ENCODE measurements at places on chromosomes 13 and 19.

GRCh38 chr13:20344836-20345490 is 112.8 kb upstream of the GJB6 start:
- peak; percentile 38 for DNase-seq

GRCh38 chr19:42066075-42066754 is 3.8 kb downstream of the GRIK5 start:
- no peak for DNase-seq

GRCh38 chr13:28329395-28330158 is 165.4 kb downstream of the FLT1 start:
- no peak for DNase-seq

- no peak for DNase-seq
These were observed 1.2 kb upstream of the PLEKHF1 start for GRCh38 chr19:29663861-29664752.

DNA sequence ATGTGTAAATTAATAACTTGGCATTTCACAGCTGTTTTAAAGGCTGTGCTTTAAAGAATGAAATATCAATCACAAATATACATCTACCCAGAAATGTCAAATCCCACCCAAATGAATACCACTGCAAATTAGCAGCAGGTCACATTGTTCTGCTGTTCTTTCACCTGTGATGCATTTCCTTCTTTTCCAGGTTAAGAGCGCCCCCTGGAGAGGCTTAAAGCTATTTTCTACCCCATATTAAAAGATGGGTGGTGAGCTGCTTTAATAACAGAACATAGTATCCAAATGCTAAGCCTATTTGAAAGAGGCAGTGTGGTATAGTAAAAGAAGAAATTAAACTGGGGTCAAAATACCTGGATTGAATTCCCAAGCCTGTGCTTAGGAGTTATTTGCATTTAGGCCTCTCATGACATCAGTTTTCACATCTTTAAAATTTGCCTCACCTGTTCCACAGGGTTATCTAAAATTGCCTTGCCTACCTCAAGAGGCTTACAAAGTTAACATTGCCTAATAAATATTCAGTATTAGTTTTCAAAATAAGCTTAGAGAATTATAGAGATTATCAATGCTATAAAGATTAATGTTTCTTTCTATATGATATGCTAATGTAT is 396.9 kb upstream of the SLITRK5 start:
- DNase-seq: no peak

DNA sequence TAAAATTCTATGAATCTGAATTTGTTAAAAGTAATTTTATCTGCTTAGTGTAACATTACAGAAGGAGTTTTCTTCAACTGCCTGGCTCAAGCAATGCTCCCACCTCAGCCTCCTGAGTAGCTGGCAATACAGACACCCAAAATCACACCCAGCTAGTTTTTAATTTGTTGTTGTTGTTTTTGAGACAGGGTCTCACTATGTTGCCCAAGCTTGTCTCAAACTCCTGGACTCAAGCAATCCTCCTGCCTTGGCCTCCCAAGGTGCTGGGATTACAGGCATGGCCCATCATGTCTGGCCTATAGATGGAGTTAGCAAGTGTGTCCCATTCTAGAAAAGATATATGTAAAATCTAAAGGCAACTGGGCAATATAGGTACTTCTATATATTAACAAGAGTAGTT is 1580.4 kb upstream of the PRR20A start:
- no peak for DNase-seq

GRCh38 chr19:58563034-58563573 is 4.7 kb upstream of the UBE2M start:
- DNase-seq: no peak

- no peak for DNase-seq
These were observed 17.3 kb downstream of the PLIN4 start for GRCh38 chr19:4500841-4501591.

- no peak for DNase-seq
These were observed 8.8 kb upstream of the KRTDAP start for GRCh38 chr19:35498984-35499527.

GRCh38 chr19:43560687-43561086 is 14.6 kb downstream of the XRCC1 start:
- no peak for DNase-seq

- no peak for DNase-seq
These were observed 51.5 kb downstream of the SKA3 start for GRCh38 chr13:21124852-21125251.

- DNase-seq: no peak
These were observed 167.0 kb downstream of the COG6 start for GRCh38 chr13:39822437-39822836.

DNA sequence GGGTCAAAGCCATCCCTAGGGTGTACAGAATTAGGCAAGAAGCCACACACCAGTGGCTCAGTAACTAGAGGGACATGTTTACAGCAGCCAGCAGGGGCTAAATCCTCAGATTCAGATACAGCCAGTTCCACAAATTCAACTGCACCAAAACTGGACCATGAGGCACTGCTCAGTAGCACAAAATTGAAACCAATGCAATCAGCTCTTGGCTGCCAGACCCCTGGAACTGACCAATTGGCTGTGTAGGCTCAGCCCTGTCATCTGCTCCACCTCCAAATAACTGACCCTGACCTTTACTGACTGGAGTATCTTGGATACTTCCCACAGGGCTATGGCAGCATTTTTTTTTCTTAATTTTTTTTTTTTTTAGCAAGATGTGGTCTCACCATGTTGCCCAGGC is 226.5 kb downstream of the FOXO1 start:
- DNase-seq: no peak

GRCh38 chr19:16216744-16217670 is 19.3 kb downstream of the AP1M1 start:
- no peak for DNase-seq

GRCh38 chr19:29079356-29080032 is 133.5 kb downstream of the UQCRFS1 start:
- no peak for DNase-seq

DNA sequence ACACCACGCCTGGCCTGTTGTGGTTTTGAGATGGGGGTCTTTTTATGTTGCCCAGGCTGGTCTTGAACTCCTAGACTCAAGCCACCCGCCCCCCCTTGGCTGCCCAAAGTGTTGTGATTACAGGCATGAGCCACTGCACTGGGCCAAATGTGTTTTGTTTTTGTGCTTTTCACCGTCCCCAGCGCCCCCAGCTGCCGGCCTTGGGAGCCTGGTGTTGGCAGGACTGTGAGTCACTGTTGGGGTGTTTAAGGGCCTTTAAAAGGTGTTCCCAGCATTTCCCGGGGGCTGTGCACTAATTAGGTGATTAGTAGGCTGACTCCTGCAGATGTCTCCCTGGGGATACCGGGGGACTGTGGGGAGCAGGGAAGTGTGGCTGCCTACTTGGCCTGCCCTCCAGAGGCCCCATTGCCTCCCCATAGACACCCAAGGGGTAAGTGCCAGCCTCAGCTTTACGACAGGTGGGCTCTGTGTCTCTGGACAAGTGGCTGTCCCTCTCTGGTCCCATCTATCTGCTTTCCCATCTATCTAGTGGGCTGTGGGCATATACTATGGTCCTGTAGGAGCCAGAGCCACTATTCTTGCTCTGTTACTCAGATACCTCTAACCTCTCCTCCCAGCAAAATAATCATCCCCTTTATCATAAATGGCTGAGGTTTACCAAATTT is 11.8 kb upstream of the TLE5 start:
- no peak for DNase-seq

- DNase-seq: no peak
These were observed 9.7 kb upstream of the ATP1A3 start for GRCh38 chr19:42003506-42004294.

DNA sequence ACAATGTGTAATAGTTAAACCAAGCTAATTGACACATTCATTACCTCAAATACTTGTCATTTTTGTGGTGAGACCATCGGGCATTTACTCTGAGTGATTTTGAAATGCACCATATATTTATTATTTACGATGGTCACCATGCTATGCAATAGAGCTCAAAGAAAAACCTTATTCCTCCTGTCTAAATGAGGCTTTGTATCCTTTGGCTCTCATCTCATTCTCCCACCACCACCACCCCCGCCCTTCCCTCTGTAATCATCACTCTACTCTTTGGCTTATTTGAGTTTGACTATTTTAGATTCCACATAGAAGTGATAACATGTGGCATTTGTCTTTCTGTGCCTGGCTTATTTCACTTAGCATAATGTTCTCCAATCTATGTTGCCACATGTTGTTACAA is 124.9 kb downstream of the CYSLTR2 start:
- DNase-seq: no peak

GRCh38 chr13:21058361-21058760 is 3.0 kb downstream of the LATS2 start:
- no peak for DNase-seq

- no peak for DNase-seq
These were observed 228.6 kb downstream of the DNAJC15 start for GRCh38 chr13:43251961-43252360.

GRCh38 chr19:34867631-34868030 is 59.1 kb upstream of the ZNF30 start:
- DNase-seq: no peak

DNA sequence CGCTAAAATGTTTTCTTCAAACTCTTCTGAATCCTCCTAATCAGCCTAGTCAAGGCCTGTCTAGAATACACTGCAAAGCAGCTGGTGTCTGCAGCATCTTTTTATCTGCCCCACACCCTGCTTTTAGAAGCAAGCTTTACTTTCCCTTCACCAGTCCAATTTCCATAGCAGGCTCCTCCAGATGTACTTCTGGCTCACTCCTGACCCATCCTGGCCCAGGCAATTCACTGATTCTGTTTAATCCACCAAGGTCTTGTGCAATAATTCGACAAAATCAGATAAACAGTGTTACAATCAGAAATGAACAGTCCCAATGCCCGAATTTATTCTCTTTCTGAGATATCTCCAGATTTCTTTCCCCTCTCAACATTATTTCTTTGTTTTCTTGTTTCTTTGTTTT is 415.2 kb upstream of the SGCG start:
- no peak for DNase-seq

DNA sequence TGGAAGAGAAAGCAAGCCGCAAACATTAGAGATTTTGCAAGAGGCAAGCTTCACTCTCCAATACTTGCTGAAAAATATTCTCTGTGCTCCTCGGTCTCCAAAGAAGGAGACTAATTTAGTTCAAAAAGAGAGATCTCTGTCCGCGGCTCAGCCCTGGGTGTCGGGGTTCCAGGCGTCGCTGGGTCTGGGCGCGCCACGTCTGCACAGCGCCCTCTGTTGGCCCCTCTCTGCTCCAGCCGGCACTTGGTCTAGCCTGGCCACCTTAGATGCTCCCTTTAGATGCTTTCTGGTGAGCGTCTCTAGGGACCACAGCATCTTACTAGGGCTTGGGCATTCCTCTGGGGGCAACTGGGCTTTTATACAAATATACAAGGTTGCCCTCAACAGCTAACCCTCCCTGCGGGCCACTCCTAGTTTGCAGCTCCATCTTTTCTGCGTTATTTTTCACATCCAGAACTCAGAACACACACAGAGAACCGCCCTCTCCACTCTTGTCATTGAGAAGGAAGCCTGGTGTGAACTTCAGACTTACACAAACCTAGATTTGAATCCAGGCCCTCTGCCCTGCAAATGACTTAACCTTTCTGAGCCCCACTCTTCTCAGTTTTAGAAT is 78.3 kb downstream of the CYSLTR2 start:
- peak; percentile 81 for DNase-seq

DNA sequence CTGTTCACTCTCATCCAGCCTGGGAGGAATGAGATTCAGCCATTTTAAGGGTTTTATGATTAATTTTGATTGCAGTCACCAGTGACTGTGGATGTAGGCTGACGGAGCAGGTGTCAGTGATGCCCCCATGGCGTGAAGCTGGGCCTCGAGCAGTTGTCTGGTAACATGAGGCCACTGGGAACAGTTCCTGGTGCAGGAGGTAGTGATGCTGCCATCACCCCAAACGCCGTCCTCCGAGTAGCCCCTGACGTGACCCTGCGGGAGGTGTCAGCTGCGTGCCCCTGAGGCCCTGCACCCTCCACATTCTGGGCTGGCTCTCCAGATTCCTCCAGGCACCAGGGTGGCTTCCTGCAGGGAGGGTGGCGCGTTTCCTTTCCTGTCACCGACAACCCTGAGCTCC is 277.2 kb downstream of the TEX29 start:
- no peak for DNase-seq

DNA sequence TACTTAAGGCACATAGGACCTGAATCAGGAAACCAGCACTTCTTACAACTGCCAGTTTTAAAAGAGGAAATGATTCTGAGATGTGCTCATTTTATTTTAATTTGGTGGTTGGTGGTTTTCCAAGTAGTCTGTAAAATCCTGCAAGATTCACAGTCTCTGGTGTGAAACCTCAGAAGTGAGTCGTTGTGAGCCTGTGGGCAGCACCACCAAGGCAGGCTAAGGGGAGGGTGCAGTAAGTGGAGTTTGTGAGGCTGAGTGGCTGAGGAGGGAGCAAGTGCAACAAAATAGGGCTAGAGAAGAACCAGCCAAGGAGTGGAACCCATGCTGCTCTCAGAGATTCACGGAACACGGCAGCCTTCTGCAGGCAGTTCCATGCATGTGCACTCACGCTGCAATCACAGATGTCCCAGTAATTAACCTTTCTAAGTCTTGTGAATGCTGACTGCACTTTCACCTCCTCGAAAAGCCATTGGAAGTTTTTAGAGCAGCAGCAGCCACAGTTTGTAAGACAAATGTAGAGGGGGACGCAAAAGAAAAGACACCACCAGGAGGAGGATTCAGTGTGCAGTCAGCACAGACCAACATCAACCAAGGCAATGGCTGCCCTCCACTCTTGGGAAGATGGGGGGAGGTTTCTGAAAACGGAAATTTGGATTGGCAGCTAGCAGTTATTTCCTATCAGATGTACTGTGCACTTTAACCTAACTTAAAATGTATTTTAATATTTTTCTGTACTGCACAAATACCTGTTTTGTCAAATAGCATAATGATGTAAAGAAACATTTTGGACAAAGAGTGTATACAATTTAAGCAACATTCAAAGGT is 44.9 kb downstream of the ESD start:
- DNase-seq: peak; percentile 76

GRCh38 chr13:110455444-110455843 is 106.1 kb downstream of the RAB20 start:
- DNase-seq: no peak

DNA sequence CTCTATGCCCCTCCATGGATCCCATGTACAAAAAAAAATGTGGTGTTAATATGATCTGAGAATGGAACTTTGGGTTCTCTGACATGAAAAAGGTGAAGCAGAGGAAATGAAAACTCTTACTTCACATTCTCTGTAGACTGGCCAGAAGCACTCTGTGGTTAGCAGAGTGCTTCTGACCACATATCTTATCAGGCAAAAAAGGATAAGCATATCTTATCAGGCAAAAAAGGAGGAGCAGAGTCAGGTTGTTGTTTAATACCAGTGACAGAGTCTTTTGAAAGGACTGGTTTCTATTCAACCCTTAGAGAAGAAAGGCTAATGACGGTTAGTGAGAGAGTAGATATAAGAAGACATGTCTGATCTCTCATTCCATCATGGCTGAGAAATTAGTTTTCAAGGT is 1404.8 kb downstream of the SLITRK1 start:
- no peak for DNase-seq

DNA sequence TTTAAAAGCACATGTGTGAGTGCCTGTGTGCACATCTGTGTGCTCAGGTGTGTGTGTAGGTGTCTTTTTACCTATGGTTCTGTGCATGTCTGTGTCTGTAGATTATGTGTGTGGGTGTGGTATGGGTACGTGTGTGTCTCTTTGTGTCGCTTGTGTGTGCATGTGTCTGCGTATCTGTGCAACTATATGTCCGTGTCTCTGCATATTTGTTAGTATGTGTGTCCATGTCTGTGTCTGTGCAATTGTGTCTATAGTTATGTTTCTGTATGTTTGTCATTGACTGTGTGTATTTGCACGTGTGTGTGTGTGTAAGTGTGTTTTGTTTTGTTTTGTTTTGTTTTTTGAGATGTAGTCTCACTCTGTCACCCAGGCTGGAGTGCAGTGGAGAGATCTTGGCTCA is 7.3 kb upstream of the KCTD15 start:
- no peak for DNase-seq

- no peak for DNase-seq
These were observed 210.4 kb downstream of the DCLK1 start for GRCh38 chr13:35920816-35921215.
